ENCODE measurements at places on chromosomes 7 and 10.

- no peak for DNase-seq
Measured at GRCh38 chr10:90992462-90992861, 71.6 kb upstream of the ANKRD1 start.

GRCh38 chr7:36691983-36692382 is 32.3 kb downstream of the AOAH start:
- DNase-seq, result no peak

- no peak for DNase-seq
Measured at GRCh38 chr10:29158066-29158465, 130.8 kb upstream of the LYZL1 start.

DNA sequence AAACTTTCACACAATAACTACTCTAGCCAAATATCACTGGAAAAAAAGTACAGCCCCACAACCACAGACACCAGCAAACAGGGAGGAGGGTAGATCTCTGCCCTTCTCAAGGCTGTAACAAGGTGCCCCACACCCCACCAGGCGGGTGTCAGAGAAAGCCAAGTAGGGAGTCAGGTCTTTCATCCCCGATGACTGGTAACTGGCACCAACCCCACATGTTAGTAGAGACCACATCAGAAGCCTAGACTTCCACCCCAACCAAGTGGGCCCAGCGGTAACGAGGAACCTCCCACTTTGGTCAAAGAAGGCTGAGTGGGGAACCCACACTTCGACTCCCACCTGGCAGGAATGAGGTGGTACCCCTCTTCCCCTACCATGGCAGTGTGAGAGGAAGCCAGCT is 16.4 kb upstream of the RUFY2 start:
- DNase-seq, result no peak

DNA sequence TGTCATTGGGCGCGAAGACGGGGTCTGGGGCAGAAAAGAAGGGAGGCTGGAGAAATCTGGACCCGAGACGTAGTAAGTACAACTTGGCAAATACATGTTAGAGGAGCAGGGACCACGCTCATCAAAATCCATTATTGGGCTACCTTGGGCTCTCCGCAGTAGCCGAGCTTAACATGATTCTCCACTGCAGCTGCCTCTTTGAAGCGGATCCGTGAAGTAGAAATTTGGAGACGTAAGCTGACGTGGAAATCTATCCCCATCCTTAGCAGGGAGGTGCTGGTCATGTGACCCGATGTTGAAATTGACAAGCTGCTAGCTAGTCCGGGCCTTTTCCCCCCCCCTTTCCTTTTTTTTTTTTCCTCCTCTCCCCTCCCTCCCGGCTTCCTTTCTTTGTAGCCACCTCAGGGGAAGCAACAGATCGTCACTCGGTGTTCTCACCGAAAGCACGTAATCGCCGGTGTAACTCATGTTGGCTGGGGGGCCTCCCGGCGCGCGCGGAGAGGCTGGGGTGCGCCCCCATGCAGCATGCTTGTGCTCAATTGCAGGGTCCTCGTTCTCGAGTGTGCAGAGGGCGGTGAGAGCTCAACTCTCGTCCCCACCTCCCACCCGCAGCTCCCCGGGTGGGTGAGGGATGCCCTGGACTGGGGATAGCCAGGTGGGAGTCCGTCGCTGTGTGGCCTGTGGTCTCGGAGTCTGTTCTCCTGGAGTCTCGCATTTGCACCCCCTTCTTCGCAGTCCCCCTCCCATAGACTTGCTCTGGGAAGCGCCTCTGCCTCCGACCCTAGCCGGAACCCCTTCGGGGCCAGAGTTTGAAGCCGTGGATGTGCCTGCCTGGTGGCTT is at the start of gene HOXA11:
TSS of gene HOXA11 (minus strand) at position 220 of the 841 bp plus-strand sequence. CDS start at position 132, 88 bp downstream.
- no peak for DNase-seq

DNA sequence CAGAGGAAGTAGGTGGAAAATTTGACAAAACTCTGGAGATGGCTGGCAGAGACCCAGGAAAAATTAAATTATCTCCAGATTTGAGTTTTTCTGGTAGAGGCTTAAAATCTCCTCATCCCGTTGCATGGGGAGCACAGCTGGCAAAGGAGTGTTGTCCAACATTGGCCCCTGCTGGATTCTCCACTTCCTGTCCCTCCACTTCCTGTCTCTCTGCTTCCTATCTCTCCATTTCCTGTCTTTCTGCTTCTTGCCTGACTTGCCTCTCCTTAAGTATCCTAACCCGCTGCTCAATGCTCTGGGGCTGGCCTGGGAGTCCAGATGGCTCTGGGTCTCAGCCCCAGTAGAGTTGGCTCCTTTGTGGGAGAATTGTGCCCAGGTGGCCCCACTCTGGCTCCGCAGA is 65.8 kb upstream of the EMX2 start:
- no peak for DNase-seq

DNA sequence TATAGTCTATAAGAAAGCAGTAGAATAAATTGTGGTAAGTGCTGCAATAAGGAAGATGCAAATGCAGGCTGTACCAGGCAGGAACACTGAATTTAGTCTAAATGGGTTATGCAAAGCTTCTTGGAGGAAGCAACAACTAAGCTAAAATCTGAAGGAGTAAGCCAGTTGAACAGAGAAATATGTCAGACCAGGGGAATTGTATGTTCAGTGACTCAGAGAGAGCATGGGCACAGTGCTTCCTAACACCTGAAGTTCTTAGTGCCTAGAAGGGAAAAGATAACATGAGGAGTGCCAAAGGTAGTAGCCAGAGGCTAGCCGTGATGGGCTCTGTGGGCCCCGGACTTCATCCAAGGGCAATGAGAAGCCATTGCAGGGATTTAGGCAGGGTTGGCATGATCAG is 204.1 kb upstream of the KMT2E start:
- DNase-seq, result no peak

DNA sequence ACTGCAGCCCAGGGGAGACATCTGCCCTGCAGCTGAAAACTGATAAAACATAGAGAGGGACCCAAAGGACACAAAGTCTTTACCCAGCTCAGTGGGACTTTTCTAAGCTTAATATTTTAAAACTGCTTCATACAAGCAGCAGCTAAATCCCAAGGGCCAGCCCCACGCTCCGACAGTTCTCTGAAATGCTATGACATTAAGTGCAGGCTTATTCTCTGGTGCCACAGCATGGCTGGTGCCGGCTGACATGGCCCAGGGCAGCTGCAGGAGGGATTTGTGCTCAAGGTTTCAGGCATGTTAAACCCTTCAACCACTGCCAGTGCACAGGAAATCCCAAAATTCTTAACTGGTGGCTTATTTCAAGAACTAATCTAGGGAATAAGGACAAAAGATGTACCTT is 170.9 kb downstream of the PARD3 start:
- DNase-seq, result no peak

All from T-helper 22 cell (primary cell).